A673 (cell line): ENCODE measurements at places on chromosomes 2 and 18. TPM values are rescaled to one million over a fixed set of nuclear protein-coding genes. Genes with fewer than 3 reads are reported as not detected.

DNA sequence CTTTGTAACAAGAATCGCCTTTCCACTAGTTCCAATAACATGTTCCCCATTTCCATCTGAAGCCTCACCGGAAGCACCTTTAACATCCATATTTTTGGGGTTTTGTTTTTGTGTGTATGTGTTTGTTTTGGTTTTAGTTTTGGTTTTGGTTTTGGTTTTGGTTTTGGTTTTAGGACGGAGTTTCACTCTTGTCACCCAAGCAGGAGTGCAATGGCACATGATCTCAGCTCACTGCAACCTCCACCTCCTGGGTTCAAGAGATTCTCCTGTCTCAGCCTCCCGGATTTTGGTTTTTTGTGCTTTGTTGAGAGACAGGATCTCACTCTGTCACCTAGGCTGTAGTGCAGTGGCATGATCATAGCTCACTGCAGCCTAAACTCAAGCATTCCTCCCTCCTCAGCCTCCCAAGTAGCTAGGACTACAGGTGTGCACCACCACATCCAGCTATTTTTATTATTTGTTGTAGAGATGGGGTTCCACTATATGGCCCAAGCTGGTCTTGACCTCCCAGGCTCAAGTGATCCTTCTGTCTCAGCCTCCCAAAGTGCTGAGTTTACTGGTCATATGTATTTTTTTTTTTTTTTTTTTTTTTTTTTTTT, 36.3 kb downstream of the TGOLN2 start:
- no peaks in the 10 kb centered on the region for H3K36me3 ChIP-seq
- no peaks in the 10 kb centered on the region for H3K27me3 ChIP-seq
- no peak overlapping the region for H3K4me3 ChIP-seq
- peaks cover 12% of the 10 kb centered on the region for H3K4me1 ChIP-seq

- H3K4me3 ChIP-seq: no peak overlapping the region
- H3K36me3 ChIP-seq: peaks cover 14% of the 10 kb centered on the region
- DNase-seq: no peak
- no peaks in the 10 kb centered on the region for H3K27me3 ChIP-seq
- H3K27ac ChIP-seq: no peak overlapping the region
Observed at GRCh38 chr2:208359632-208359986, 47.0 kb upstream of the PTH2R start.

- H3K36me3 ChIP-seq: peaks cover 98% of the 10 kb centered on the region
- H3K27me3 ChIP-seq: no peaks in the 10 kb centered on the region
- no peak overlapping the region for H3K27ac ChIP-seq
- no peak overlapping the region for H3K4me3 ChIP-seq
- no peaks in the 10 kb centered on the region for H3K4me1 ChIP-seq
Observed at GRCh38 chr18:23539911-23540525, 36.7 kb downstream of the RMC1 start.

GRCh38 chr2:187853381-187853791, 299.2 kb upstream of the TFPI start:
- H3K4me1 ChIP-seq: no peaks in the 10 kb centered on the region
- no peak overlapping the region for H3K4me3 ChIP-seq
- H3K36me3 ChIP-seq: no peaks in the 10 kb centered on the region
- no peaks in the 10 kb centered on the region for H3K27me3 ChIP-seq

GRCh38 chr2:89842180-89842908, 1150.9 kb downstream of the RPIA start:
- H3K27ac ChIP-seq: no peak overlapping the region
- no peak for DNase-seq
- H3K36me3 ChIP-seq: no peaks in the 10 kb centered on the region
- peaks cover 5% of the 10 kb centered on the region for H3K27me3 ChIP-seq
- H3K4me3 ChIP-seq: no peak overlapping the region

DNA sequence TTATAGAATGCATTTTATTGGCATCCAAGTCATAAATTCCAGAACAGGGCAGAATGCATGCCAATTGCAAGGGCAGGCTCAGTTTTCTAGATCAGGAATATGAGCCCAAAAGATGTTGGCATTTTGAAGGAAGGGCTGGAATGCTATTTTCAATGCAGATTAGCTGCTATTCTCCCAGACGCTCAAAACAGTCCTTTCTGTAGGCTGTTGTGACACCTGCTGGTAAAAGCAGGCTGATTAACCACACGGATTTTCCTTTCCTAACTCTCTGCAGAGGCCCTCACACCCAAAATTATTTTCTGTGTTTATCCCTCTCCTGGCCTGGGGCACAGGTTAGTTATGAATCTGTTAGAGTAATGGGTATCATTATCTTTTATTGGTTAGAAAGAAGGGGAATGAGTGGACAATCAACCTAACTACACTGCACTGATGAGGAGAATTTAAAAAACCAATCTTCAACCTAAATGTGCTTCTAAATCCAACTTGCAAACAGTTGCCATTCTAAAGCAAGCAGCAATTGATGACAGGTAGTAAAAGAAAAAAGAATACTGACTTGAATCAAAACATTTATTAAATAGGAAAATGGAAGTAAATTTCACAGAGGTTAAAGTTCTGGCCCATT, 94.0 kb downstream of the PLA2R1 start:
- no peaks in the 10 kb centered on the region for H3K36me3 ChIP-seq
- no peaks in the 10 kb centered on the region for H3K4me1 ChIP-seq
- H3K4me3 ChIP-seq: no peak overlapping the region
- peak; percentile 60 for DNase-seq
- no peak overlapping the region for H3K27ac ChIP-seq
- no peaks in the 10 kb centered on the region for H3K27me3 ChIP-seq

DNA sequence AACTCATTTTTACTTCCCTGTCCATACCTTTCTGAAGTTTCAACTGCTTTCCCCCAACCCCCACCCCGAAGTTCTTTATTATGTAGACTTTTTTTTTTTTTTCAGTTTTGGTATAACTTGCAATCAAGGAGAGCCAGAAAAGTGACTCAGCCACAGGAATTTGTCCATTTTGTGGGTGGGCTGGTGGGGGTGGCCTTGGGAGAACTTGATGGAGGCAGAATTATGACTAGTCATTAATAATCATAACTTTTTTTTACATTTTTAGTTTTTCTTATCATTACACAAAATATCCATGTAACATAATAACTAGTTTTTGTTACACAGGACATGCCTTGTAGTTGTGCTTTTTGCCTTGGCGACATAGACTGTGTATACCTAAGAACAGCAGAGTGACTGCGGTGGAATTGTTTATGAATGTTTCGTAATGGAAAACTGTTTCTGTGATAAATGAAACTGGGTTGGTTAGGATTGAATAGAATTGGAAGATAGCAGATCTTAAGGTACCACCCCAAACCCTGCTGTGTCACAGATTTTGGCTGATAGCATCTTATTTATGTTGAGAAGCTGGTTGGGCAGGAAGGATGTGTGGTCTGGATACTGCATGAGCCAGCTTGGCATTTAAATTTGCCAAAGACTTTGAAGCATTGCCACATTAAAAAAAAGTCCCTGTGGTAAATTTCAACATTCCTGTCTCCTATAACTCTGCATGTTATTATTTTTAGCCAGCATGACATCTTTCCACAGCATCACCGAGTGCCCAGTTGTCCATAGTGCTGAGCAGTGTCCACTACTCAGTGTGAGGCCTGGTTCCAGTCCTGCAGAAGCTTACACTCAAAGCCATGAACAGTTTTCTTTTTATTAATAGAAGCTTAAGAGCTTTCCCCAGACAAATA, 30.7 kb downstream of the LYPD6B start:
- no peaks in the 10 kb centered on the region for H3K27me3 ChIP-seq
- no peaks in the 10 kb centered on the region for H3K36me3 ChIP-seq
- H3K4me3 ChIP-seq: no peak overlapping the region
- no peak for DNase-seq
- H3K27ac ChIP-seq: no peak overlapping the region

DNA sequence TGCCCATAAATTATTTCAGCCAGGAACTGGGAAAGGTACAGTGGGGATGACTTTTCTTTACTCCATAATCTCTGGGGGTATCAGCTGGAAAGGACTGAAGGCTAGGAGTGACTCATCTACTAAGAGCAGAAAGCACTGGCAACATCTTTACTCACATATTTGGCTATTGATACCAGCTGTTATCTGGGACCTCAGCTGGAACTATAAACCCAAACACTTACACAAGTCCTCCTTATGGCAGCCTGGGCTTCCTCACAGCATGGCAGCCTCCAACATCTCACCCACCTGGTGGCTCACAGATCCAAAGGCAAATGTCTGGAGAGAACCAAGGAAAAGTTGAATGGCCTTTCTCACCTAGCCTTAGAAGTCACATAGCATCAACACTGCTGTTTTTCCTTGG, 379.0 kb upstream of the RND3 start:
- H3K27me3 ChIP-seq: no peaks in the 10 kb centered on the region
- no peak overlapping the region for H3K4me3 ChIP-seq
- no peaks in the 10 kb centered on the region for H3K36me3 ChIP-seq
- H3K4me1 ChIP-seq: no peaks in the 10 kb centered on the region
- no peak overlapping the region for H3K27ac ChIP-seq

- H3K36me3 ChIP-seq: no peaks in the 10 kb centered on the region
- no peak for DNase-seq
- no peaks in the 10 kb centered on the region for H3K4me1 ChIP-seq
- no peak overlapping the region for H3K4me3 ChIP-seq
Observed at GRCh38 chr2:195471163-195471562, 185.9 kb upstream of the SLC39A10 start.

GRCh38 chr2:8754106-8754776, 72.4 kb downstream of the ID2 start:
- no peaks in the 10 kb centered on the region for H3K27me3 ChIP-seq
- peaks cover 9% of the 10 kb centered on the region for H3K36me3 ChIP-seq
- H3K4me1 ChIP-seq: peaks cover 16% of the 10 kb centered on the region
- H3K27ac ChIP-seq: no peak overlapping the region
- no peak overlapping the region for H3K4me3 ChIP-seq

GRCh38 chr2:221802089-221802488, 230.0 kb upstream of the EPHA4 start:
- H3K27me3 ChIP-seq: no peaks in the 10 kb centered on the region
- no peaks in the 10 kb centered on the region for H3K36me3 ChIP-seq
- no peak for DNase-seq
- no peaks in the 10 kb centered on the region for H3K4me1 ChIP-seq

GRCh38 chr2:149832324-149832723, 244.7 kb upstream of the MMADHC start:
- H3K4me1 ChIP-seq: peaks cover 16% of the 10 kb centered on the region
- no peak overlapping the region for H3K4me3 ChIP-seq
- no peaks in the 10 kb centered on the region for H3K36me3 ChIP-seq
- H3K27me3 ChIP-seq: no peaks in the 10 kb centered on the region

- DNase-seq: no peak
- no peaks in the 10 kb centered on the region for H3K4me1 ChIP-seq
- H3K27me3 ChIP-seq: no peaks in the 10 kb centered on the region
- H3K4me3 ChIP-seq: no peak overlapping the region
Observed at GRCh38 chr2:122780251-122780650, 1024.8 kb downstream of the TSN start.

- H3K27me3 ChIP-seq: no peaks in the 10 kb centered on the region
- H3K36me3 ChIP-seq: no peaks in the 10 kb centered on the region
- no peak for DNase-seq
- H3K4me1 ChIP-seq: no peaks in the 10 kb centered on the region
- no peak overlapping the region for H3K4me3 ChIP-seq
Observed at GRCh38 chr2:40218679-40219078, 233.2 kb downstream of the SLC8A1 start.

GRCh38 chr2:187310701-187311100, 137.4 kb downstream of the CALCRL start:
- H3K4me3 ChIP-seq: no peak overlapping the region
- no peaks in the 10 kb centered on the region for H3K4me1 ChIP-seq
- no peaks in the 10 kb centered on the region for H3K36me3 ChIP-seq
- no peaks in the 10 kb centered on the region for H3K27me3 ChIP-seq

DNA sequence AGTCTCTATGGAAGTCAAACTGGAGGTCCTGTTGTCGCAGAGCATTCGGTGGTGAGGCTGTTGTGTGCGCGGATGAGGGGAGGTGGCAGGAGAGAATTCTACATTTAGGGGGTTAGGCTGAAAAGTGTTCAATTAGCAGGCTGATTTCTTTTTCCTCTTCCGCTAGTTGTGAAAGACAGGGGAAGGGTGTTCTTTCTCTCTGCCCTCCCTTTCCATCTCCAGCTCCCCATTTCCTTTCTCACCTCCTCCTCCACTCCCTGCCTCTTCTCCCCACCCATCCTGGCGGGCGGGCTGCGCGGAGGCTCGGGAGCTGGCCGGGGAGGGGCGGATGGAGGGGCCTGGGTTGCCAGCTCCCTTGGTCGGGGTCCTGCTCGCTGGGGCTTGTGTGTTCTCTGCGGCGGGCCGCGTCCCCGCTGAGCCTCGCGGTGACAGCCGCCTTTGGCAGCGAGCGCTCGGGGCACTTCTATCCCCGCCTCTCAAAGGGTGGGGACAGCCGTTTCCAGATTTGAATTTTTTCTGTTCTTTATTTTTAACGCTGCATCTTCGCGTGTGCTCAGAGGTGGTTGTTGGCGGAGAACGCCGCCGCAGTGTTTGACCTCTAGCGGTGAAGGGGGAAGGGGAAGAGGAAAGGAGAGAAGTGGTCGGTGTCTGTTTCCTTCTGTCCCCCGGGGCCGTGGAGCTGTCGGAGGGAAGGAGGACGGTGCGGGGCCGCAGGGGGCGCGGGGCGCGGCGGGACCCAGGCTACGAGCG, 3.6 kb downstream of the SOX11 start:
- peak; percentile 81 for DNase-seq
- H3K4me3 ChIP-seq: peak overlapping the region; percentile 86
- H3K4me1 ChIP-seq: peaks cover 22% of the 10 kb centered on the region
- H3K27me3 ChIP-seq: no peaks in the 10 kb centered on the region
- H3K36me3 ChIP-seq: peaks cover 4% of the 10 kb centered on the region

GRCh38 chr2:228575897-228576296, 394.4 kb upstream of the SPHKAP start:
- no peak overlapping the region for H3K27ac ChIP-seq
- no peak overlapping the region for H3K4me3 ChIP-seq
- no peaks in the 10 kb centered on the region for H3K4me1 ChIP-seq
- no peak for DNase-seq
- H3K36me3 ChIP-seq: no peaks in the 10 kb centered on the region

DNA sequence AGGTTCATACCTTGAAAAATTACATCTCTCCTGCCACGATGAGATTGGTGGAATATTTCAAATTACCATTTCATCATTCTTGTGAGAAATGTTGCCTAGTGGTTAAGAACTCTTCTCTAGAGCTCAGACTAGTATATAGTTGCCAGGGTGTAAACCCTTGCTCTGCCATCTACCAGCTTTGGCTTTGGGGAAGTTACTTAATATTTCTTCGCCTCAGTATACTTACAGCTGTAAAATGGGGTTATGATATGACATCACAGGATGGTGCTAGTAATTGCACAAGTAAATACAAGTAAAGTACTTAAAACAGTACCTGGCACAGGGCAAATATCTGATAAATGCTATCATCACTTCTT, 1.5 kb downstream of the SPOPL start:
- H3K27me3 ChIP-seq: no peaks in the 10 kb centered on the region
- no peaks in the 10 kb centered on the region for H3K36me3 ChIP-seq
- peak; percentile 4 for DNase-seq
- peak overlapping the region; percentile 93 for H3K4me3 ChIP-seq
- peak overlapping the region; percentile 86 for H3K27ac ChIP-seq

GATA6 gene
- total RNA-seq: 0.20 and 0.21 TPM in 2 replicates

SCN7A gene
- not detected in 2 replicates for total RNA-seq

INPP4A gene
- 33.5 and 39.9 TPM in 2 replicates for total RNA-seq

LHCGR gene
- total RNA-seq: not detected in 2 replicates

LIMS2 gene
- total RNA-seq: 1.2 and 1.5 TPM in 2 replicates
